ENCODE measurements at places on chromosomes 12 and 14. TPM values are rescaled to one million over a fixed set of nuclear protein-coding genes. Genes with fewer than 3 reads are reported as not detected.

Gene MFAP5
- polyA plus RNA-seq: not detected

Gene SERPINA5
- not detected for polyA plus RNA-seq

Gene MUCL1
- not detected for polyA plus RNA-seq

Gene KRT85
- not detected for polyA plus RNA-seq

Gene OAS1
- polyA plus RNA-seq: 115 TPM

Gene SLCO1B1
- not detected for polyA plus RNA-seq

Gene PMCH
- polyA plus RNA-seq: not detected

Gene EFS
- polyA plus RNA-seq: not detected

Gene FBXL14
- polyA plus RNA-seq: 20.5 TPM

Gene CLEC9A
- polyA plus RNA-seq: not detected
